ENCODE measurements at places on chromosomes 13 and 19. TPM values are rescaled to one million over a fixed set of nuclear protein-coding genes. Genes with fewer than 3 reads are reported as not detected.
A peak's percentile ranks its signal among the peaks of the same experiment; 100 is the strongest.

The PSG1 gene
- not detected for total RNA-seq

The KLK8 gene
- 19.7 TPM for total RNA-seq

The BEST2 gene
- 18.2 TPM for total RNA-seq

The SCN1B gene
- total RNA-seq, result 2.4 TPM

The FFAR1 gene
- total RNA-seq, result not detected

The CEACAM7 gene
- 9.1 TPM for total RNA-seq

DNA sequence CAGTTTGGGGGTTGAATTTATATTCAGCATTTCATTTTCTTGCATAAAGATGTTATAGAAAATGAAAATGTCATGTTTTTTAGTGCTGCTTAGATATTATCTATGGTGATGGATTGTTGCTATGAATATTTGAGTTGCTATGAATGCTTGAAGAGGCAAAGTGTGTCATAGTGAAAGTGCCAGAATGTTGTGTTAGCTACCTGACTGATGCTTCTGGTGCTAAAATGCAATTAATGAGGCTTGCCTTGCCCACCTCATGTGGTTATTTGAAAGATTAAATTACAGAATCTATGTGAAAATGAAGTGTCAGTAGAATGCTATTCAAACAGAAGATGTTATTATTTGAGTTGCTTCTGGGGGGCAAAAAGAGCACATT lies 62.7 kb upstream of the MYCBP2 start:
- H3K36me3 ChIP-seq, result no peaks in the 10 kb centered on the region
- no peak for DNase-seq
- peak overlapping the region; percentile 31 for H3K27ac ChIP-seq
- no peak overlapping the region for H3K4me3 ChIP-seq
- H3K27me3 ChIP-seq, result no peaks in the 10 kb centered on the region

- H3K27me3 ChIP-seq, result no peaks in the 10 kb centered on the region
- peaks cover 13% of the 10 kb centered on the region for H3K4me1 ChIP-seq
- H3K27ac ChIP-seq, result no peak overlapping the region
- DNase-seq, result no peak
- H3K36me3 ChIP-seq, result no peaks in the 10 kb centered on the region
Observed at GRCh38 chr13:28339419-28339818, 155.5 kb downstream of the FLT1 start.

DNA sequence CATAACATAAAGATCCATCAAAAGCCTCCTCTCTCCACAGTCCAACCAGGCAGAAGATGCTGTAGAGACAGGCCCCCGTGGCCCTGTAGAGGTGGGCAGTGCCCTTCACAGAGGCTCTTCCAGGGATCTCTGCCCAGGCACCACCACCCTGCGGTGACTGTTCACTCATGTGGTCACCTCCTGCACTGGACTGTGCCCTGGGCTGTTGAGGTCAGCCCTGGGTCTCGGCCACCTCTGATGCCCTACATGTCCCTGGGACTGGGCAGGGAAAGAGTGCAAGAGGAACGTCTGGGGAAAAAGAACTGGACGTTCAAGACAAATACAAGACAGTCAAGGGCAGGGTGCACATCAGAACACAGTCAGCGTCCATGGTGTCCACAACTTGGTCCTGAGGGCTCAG lies 22.3 kb downstream of the PEPD start:
- peaks cover 49% of the 10 kb centered on the region for H3K36me3 ChIP-seq
- H3K4me1 ChIP-seq, result no peaks in the 10 kb centered on the region
- no peaks in the 10 kb centered on the region for H3K27me3 ChIP-seq
- peak; percentile 19 for DNase-seq

DNA sequence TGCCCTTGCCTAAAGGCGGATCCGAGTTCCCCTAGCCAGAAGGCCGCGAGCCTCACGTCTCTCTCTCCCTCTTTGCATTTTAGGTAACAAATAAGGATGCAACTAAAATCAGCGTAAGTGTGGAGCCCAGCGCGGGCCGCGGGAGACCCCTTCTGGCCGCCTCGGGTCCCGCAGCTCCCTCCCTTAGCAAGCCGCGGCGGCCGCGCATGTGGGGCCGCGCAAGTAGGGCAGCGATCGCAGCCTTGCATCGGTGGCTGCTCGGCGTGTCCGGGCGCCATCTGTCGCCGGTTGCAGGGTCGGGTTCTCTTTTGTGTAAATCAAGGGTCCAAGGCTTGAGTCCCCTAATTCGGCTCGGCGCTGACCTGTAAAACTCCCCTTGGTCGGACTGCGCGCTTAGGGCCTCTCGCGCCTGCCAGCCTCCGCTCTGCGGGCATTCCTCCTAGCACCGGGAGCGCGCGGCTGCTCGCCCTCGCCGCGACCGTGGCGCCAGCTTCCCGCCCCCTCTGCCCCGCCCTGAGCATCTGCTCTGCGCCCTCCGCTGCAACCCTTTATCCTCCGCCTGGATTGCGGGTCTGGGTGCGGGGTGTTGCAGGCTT lies 2.7 kb downstream of the VSTM2B start:
- H3K36me3 ChIP-seq, result no peaks in the 10 kb centered on the region
- peak overlapping the region; percentile 40 for H3K4me3 ChIP-seq
- H3K27ac ChIP-seq, result no peak overlapping the region

GRCh38 chr13:39417643-39418042 lies 185.3 kb downstream of the LHFPL6 start:
- DNase-seq, result no peak
- no peak overlapping the region for H3K27ac ChIP-seq
- H3K36me3 ChIP-seq, result no peaks in the 10 kb centered on the region
- peaks cover 22% of the 10 kb centered on the region for H3K4me1 ChIP-seq
- H3K4me3 ChIP-seq, result no peak overlapping the region
- no peaks in the 10 kb centered on the region for H3K27me3 ChIP-seq

DNA sequence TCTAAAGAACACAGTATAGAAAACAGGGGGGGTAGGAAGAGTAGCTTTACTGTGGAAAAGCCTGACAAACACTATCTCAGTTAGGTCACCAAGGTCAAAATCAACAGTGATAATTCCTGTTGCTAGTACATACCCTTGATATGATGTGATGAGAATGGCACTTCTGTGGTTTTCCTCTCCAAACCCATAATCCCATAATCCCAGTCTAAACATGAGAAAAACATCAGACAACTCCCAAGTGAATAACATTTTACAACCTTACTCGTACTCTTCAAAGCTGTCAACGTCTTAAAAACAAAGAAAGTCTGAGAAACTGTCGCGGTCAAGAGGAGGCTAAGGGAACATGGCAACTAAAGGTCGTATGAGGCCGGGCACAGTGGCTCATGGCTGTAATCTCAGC lies 137.6 kb downstream of the FOXO1 start:
- H3K4me1 ChIP-seq, result no peaks in the 10 kb centered on the region
- no peak for DNase-seq
- H3K36me3 ChIP-seq, result no peaks in the 10 kb centered on the region
- H3K27me3 ChIP-seq, result no peaks in the 10 kb centered on the region

- no peak overlapping the region for H3K4me3 ChIP-seq
- no peaks in the 10 kb centered on the region for H3K27me3 ChIP-seq
- peak; percentile 50 for DNase-seq
- H3K27ac ChIP-seq, result no peak overlapping the region
Observed at GRCh38 chr13:99370481-99371275, 63.5 kb upstream of the GPR183 start.

- peaks cover 4% of the 10 kb centered on the region for H3K27me3 ChIP-seq
- no peak for DNase-seq
- H3K4me3 ChIP-seq, result no peak overlapping the region
- no peak overlapping the region for H3K27ac ChIP-seq
- no peaks in the 10 kb centered on the region for H3K36me3 ChIP-seq
Observed at GRCh38 chr13:111547726-111548273, 227.4 kb downstream of the TEX29 start.

GRCh38 chr13:40047322-40047771 lies 391.9 kb downstream of the COG6 start:
- H3K36me3 ChIP-seq, result no peaks in the 10 kb centered on the region
- H3K27me3 ChIP-seq, result peaks cover 3% of the 10 kb centered on the region
- no peak overlapping the region for H3K27ac ChIP-seq

Measured in suprapubic skin (tissue), 4 donors.